CD8-positive, alpha-beta memory T cell (primary cell): ENCODE measurements at places on chromosomes 1 and 21. TPM values are rescaled to one million over a fixed set of nuclear protein-coding genes. Genes with fewer than 3 reads are reported as not detected.

GRCh38 chr1:44227211-44227610 is 13.9 kb downstream of the DMAP1 start:
- H3K4me1 ChIP-seq = no peaks in the 10 kb centered on the region
- H3K27me3 ChIP-seq = no peaks in the 10 kb centered on the region
- H3K4me3 ChIP-seq = no peak overlapping the region
- DNase-seq = no peak
- H3K27ac ChIP-seq = no peak overlapping the region
- H3K36me3 ChIP-seq = no peaks in the 10 kb centered on the region

DNA sequence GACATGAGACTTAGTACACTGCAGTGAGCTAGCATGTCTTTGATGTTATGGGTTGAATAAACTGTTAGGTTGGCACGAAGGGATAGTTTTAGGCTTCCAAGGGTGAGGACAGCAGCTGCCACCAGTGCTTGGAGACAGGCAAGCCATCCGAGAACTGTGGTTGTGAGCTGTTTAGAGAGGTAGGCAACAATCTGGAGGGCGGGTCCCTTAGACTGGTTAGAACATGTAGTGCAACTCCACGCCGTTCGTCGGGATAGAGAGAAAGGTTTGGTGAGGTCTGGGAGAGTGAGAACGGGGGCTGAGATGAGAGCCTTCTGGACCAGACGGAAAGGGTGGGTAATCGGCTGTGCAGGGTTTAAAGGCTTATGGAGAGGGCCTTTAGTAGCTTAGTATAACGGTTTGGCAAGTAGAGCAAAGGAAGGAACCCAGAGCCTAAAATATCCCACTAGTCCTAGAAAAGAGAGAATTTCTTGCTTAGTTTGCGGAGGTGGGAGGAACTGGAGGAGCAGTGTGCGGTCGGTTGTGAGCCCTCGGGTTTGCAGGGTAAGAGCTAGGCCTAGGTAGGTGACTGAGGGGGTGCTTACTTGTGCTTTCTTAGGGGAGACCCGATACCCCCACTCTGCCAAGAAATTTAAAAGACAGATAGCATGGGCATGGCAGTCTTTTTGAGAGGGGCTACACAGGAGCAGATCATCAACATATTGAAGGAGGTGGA is 72.8 kb downstream of the CNST start:
- H3K27me3 ChIP-seq = no peaks in the 10 kb centered on the region
- H3K4me1 ChIP-seq = no peaks in the 10 kb centered on the region
- H3K36me3 ChIP-seq = peaks cover 41% of the 10 kb centered on the region
- DNase-seq = no peak
- H3K27ac ChIP-seq = no peak overlapping the region

GRCh38 chr21:29261555-29262540 is 36.9 kb upstream of the BACH1 start:
- no peak for DNase-seq
- H3K4me3 ChIP-seq = no peak overlapping the region
- H3K27me3 ChIP-seq = no peaks in the 10 kb centered on the region
- no peak overlapping the region for H3K27ac ChIP-seq

The SLC44A5 gene
- 0.29 TPM for total RNA-seq

The PLPP3 gene
- total RNA-seq = 0.22 TPM
